ENCODE measurements at places on chromosomes 3 and 15.

GRCh38 chr3:188135271-188135670 is 18.7 kb upstream of the LPP start:
- no peak for DNase-seq

DNA sequence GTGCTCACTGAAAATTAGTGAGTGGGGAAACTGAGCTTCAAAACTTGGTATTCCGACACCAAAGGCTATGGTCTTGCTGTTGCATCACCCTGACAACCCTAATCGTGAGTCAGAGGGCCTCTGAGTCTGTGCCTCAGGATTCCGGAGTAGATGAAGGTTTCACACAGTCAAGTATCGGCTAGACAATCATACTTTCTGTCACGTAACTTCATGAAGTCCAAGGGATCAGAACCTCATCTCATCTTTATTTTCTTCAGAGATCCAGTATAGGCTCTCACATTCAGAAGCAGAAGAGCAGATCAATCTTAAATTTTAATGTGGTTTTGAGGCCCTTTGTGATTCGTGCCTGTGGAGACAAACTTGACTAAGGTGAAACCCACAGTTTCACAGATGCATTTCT is 26.1 kb upstream of the NECTIN3 start:
- no peak for DNase-seq

GRCh38 chr3:122992133-122992532 is 35.4 kb downstream of the SEMA5B start:
- DNase-seq, result no peak

- DNase-seq, result no peak
Observed at GRCh38 chr15:28920781-28921331, 35.1 kb downstream of the APBA2 start.

DNA sequence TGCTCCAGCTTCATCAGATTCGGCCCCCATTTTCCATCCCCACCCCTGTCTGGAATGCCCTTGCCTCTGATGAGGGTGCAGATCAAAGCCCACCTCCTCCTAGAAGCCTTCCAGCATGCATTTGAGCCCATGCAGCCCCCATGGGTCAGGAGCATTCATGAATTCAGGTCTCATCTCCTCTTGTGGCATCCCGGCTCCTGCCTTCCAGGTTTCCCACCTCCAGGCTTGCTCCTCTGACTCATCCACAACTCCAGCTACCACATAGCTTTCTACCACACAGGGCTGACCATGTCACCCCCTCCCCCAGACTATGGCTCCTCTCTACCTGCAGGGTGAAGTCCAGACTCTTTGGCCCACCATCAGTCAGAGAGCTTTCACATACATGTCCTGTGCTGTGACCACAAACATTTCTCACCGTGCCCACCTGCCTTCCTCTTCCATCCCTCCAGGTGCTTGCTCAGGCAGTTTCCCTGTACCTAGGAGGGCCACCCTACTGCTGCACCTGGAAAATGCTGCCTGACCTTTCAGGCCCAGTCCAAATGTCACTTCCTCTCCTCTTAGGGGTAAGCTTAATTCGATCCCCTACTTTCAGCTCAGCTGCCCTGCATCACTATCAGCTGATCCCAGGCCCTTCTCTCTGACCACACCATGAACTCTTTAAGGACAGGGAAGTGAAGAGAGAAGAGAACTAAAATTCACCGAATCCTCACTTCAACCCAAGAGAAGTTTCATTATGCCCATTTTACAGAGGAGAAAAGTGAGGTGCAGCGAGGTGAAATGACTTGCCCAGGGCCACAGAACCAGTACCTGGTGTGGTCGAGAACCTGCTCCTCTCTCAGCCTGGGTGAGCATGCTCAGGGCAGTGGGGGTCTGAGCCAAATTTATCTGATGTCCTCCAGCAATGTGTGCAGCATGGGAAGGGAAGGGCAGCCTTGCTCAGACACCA is 13.7 kb upstream of the FGD5 start:
- no peak for DNase-seq

- no peak for DNase-seq
Observed at GRCh38 chr15:89646416-89647141, 8.7 kb downstream of the KIF7 start.

DNA sequence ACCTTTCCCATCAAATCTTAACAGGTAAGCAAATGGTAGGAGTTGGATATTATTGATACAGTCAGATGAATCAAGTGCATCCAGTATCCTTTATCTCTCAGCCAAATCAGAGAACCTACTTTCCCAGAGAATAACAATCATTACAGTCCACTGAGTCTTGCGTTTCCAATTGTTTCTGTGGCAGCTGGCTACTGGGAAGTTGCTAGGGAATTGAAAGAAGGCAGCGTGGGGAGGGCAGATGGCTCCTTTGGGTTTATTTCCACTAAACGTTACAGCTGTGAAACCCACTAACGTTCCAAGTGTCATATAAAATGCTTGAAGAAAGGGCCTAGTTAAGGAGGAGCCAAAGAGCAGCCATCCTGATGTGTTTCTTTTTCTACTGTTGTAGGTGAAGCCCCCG is 78.4 kb downstream of the WDR72 start:
- DNase-seq, result no peak

DNA sequence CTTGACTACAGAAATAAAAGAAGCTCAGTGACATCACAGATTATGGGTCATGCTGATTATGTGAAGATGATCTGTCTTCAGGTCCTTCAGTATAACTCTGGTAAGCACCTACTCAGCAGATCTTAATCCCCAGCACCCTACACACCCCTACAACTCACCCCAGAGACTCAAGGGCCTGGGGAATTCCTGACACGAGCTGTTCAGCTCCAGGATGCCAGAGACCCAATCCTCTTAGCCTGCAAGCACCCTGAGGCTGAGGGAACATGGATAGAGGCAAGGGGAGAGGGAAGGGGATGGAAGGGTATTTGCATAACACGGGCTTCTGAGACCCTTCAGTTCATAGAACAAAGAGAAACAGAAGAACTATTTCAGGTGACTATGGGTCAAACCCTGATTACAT is 13.0 kb downstream of the GLB1 start:
- no peak for DNase-seq

GRCh38 chr15:32859251-32859650 is 141.4 kb downstream of the GREM1 start:
- no peak for DNase-seq

DNA sequence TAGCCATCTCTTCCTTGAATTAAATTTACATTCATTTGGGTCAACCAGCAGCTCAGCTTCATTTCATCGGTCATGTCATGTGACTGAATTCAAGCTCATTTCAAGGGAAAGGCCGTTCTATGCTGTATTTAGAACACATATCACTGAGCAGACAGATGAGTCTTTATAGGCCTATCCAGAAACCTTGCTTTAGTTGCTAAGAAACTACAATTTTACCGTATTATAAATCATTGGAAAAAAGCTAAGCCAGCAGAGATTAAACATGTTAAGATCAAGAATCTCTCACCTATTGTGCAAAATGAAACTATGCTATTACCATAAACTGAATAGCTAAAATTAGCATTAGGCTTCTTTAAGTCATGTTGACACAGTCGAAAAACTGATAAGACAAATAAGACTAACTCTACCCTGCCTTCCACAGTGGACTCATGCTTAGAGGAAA is 2.2 kb downstream of the NPTN start:
- no peak for DNase-seq

GRCh38 chr15:76328958-76329357 is 7.6 kb upstream of the ISL2 start:
- DNase-seq, result no peak

GRCh38 chr3:36992806-36993325 is at the start of gene EPM2AIP1:
Gene EPM2AIP1, minus strand, starts transcription at chr3:36993131. Its CDS starts 54 bp downstream, at chr3:36993077.
- DNase-seq, result peak; percentile 96

DNA sequence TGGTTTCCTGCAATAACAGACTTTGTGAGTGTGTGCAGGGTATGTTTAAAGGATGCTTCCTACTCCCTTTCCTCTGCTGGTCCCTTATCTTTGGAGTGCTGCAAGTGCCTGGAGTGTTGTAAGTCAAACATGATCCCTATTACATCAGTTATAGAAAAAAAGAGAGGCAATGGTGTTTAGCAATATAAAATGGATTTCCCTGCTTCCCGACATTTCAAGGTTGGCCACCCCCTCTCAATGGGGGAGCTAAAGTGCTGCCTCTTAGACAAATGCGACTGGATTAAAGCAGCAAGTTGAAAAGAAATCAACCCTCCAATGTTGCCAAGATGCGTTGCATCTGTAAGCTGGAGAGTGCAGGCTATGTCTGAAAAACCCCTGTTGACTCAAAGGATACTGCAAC is 203.1 kb upstream of the WNT5A start:
- no peak for DNase-seq

GRCh38 chr3:114799816-114800215 is 347.3 kb downstream of the ZBTB20 start:
- no peak for DNase-seq

GRCh38 chr15:32646291-32646690 is 4.8 kb downstream of the SCG5 start:
- no peak for DNase-seq

GRCh38 chr15:57185507-57186074 is 190.7 kb upstream of the CGNL1 start:
- DNase-seq, result no peak

DNA sequence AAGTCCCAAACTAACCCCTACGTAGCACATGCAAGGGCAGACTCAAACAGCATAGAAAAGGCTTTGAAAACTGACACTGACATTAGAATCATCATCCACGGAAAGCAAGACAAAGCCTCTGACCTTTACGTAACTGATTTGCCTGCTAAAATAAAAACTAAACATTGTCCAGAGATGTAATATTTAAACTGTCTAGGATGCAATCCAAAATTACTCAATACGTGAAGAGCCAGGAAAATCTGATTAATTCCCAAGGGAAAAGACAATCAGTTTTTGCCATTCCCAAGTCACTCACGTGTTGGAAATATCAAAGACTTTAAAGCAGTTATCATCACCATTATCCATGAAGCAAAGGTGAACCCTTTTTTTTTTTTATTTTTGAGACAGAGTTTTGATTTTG is 13.3 kb upstream of the IQCF1 start:
- no peak for DNase-seq

GRCh38 chr3:16801698-16802097 is 83.1 kb upstream of the PLCL2 start:
- DNase-seq, result no peak

GRCh38 chr3:119211193-119211592 is 29.5 kb downstream of the B4GALT4 start:
- DNase-seq, result no peak

DNA sequence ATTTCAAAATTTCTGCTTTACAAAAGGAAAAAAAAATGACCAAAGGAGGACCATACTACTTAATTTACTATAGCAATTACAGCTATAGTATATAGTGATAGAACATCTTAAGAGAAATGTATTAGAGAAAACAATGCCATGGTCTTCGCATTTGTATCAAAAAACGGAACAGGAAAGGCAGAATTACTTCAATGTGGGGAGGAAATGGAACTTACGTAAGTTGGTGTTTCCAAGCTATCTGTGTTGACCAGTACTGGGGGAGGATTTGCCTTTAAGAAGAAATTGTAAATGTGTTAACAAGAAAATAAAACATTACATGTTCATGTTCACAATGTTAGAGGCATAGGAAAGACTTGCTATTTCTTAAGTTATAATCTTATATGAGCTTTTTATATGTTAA is 119.9 kb upstream of the MELTF start:
- DNase-seq, result no peak

GRCh38 chr15:60407415-60407805 is 9.6 kb upstream of the ANXA2 start:
- no peak for DNase-seq

GRCh38 chr3:141103067-141103466 is 51.9 kb downstream of the SPSB4 start:
- no peak for DNase-seq

GRCh38 chr15:37731146-37731746 is 203.2 kb upstream of the TMCO5A start:
- no peak for DNase-seq

DNA sequence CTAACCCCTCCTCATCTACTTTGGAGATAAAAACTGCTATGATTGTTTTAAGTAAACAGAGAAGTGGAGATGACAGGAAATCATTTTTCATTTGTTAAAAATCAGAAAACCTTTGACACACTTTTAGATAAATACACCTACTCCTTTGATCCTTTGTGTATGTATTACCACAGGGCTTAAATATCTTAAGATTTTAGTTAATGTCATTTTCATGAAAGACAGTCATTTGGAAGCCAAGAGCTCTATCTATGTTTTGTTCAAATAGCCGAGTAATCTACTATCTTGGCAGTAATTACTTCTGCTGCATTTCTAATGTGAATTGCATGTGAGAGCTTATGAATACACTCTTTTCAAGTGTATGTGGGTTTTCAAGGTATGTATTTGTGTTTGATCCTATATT is 2.0 kb downstream of the ARPP21 start:
- DNase-seq, result no peak

GRCh38 chr3:45790596-45790995 is 5.7 kb downstream of the SLC6A20 start:
- no peak for DNase-seq

DNA sequence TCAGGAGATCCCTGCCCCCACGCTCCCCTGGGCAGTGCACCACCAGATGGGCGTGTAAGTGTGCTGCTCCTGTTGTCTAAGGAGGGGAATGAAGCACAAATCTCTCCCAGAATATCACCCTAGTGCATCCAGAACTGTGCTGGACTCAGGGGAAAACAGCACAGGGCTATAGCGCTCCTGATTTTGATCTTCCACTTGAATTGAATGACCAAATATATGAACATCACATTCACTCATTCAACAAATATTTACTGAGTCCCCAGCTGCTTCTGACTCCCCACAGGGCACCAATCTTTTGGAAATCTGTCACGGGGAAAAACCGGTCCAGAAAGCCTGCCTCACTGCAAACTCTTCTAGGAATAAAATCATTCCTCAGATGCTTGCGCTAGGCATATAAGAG is 2.4 kb downstream of the CPLX3 start:
- DNase-seq, result no peak

- peak; percentile 68 for DNase-seq
Observed at GRCh38 chr3:4633078-4634004, 140.2 kb downstream of the ITPR1 start.

DNA sequence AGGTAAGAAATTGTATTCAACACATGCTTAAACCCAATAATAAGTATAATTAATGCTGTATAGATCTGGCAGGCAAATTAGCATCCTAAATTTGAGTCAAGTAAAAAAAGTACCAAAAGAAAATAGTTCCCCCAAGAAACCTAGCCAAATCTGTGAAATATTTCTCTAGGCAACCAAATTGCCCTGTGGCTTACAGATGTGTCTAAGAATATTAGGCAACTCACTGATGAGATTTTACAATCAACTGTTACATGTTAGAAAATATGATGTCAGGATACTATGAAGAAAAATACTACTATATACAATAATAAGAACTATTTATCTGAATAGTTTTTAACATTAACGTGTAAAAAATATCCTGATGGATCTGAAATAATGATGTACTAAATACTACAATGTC is 397.1 kb downstream of the TIGIT start:
- no peak for DNase-seq
